H1 (cell line): ENCODE measurements at places on chromosomes 12 and 14. TPM values are rescaled to one million over a fixed set of nuclear protein-coding genes. Genes with fewer than 3 reads are reported as not detected.

Gene TCL1A
- total RNA-seq, result 0.35 and 0.65 TPM in 2 replicates

Gene SYNDIG1L
- total RNA-seq, result 3.0 and 3.5 TPM in 2 replicates

Gene CCDC197
- total RNA-seq, result not detected in 2 replicates

Gene HOXC9
- total RNA-seq, result not detected in 2 replicates

Gene CD27
- total RNA-seq, result 0.28 TPM in 1 of 2 replicates, not detected in the other

Gene KRT80
- 0.08 TPM in 1 of 2 replicates, not detected in the other for total RNA-seq

Gene CPSF2
- total RNA-seq, result 130 and 141 TPM in 2 replicates

Gene BLTP3B
- 24.4 and 28.6 TPM in 2 replicates for total RNA-seq
